ENCODE measurements at places on chromosomes 1 and 21.

DNA sequence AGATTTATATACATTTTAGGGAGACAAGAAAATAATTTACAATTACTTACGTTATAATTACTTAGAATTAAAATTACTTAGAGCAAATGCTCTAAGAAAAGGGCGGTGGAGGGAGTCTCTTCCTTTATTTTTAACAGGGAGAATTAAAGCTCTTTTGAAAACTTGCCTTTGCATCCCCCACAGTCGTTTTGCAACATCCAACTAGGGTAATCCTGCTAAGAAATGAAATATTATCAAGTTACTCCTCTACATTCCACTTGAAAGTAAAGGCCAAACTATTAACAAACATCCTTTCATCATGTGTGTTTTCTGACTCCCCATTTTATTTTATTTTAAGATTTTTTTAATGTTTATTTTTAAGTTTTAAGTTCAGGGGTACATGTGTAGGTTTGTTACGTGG, 1358.5 kb downstream of the NCAM2 start:
- no peak for DNase-seq

DNA sequence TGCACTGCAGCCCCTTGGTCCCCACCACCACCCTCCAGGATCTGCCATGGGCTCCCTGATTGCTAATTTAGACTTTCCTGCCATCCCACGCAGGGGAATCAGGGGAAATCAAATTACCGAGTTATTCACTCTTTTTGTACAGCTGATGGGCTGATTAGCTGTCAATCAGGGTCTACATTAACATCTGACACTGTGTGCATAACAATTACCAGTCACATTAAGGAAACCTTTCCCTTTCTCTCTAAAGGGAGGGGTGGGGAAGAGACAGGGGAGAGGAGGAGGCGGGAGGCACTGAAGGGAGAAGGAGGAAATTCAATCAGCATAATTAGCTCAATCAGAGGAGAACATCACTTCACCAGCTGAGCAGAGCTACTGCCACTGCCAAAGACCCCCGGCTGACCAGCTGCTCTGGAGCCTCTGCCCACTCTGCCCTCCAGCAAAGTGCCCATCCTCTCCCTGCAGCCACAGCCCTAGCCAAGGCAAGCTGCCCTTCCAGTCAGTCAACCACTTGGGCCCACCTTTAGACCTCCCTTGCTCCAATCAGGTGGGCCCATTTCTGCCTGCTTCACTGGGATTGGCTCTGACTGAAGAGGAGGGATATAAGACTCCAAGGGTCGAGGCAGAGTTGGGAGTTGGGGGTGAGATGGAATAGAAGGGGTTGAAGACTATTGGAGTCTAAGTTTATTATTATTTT, 199.3 kb upstream of the ZC3H12A start:
- no peak for DNase-seq

- peak; percentile 71 for DNase-seq
These were observed 126.4 kb downstream of the FAM78B start for GRCh38 chr1:166040202-166040997.

GRCh38 chr1:93504247-93505033, 56.5 kb downstream of the FNBP1L start:
- DNase-seq = no peak

GRCh38 chr1:1340185-1340584, 9.0 kb downstream of the DVL1 start:
- DNase-seq = no peak

- DNase-seq = no peak
These were observed 185.0 kb downstream of the MATN1 start for GRCh38 chr1:30538226-30538992.

DNA sequence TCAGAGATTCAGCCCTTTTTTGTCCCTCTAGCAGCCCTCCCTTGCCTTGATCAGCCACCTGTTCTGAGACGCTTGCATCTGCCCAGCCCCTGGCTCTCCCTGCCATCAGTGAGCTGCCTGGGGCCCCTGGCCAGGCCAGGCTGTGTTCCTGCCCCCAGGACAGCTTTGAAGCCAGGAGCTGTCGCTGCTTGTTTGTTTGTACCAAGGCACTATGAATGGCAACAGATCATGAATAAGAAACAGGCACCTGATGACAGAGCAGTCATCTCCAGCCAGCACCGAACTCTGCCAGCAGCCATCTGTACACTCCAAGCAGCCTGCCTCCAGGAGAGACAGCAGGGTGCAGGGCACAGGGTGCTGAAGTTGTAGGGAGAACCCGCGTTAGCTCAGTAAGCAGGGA, 8.1 kb upstream of the VWA5B1 start:
- DNase-seq = no peak

GRCh38 chr21:45860493-45861155, 120.9 kb upstream of the COL6A1 start:
- DNase-seq = no peak

DNA sequence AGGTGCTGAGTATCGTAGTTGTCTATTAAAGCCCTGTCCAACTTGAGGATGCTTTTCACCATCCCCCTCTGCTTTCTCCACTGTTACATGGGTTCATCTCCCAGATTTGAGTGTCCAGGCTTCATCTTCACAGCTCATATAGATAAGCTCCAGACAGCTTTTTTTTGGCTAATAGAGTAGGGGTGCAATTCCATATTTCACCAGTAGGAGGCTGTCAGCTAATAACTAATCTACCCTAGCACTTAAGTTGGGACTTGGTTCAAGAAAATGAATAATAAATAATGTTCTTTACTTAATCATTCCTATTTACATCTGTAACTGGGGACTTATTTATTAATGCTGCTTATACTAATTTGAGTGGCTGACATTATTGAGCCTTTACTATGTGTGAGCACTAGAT, 124.5 kb downstream of the IGSF21 start:
- no peak for DNase-seq

- DNase-seq = no peak
These were observed 3.1 kb upstream of the HMGCS2 start for GRCh38 chr1:119771770-119772169.

DNA sequence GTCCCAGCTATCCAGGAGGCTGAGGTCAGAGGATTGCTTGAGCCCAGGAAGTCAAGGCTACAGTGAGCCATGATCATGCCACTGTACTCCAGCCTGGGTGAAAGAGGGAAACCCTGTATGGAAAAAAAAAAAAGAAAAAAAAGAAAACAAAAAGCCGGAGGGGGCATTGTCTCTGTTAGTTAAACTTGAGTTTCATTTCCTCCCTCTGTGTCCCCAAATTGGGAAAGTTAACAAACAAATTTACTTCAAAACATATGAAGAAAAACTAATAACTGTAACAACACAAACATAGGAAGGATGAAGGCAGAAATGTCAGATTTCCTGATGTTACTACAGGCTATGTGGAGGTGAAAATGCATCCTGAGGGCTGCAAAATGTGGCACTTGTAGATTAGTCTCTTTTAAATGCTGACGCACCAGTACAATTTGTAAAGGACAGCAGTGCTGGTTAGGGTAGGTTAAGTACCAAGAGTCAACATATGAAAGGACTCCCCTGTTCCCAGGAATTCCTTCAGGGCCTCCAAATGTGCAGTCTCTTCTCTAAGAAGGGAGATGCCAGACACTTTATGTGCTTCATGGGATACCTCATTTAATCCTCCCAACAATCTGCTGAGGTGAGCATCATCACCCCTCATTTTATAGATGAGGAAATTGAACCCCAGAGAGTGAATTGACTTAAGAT, 52.9 kb downstream of the DEGS1 start:
- DNase-seq = no peak

- DNase-seq = no peak
These were observed 174.8 kb downstream of the LTN1 start for GRCh38 chr21:28817871-28818270.

GRCh38 chr1:150126811-150127210, 22.9 kb upstream of the PLEKHO1 start:
- no peak for DNase-seq

DNA sequence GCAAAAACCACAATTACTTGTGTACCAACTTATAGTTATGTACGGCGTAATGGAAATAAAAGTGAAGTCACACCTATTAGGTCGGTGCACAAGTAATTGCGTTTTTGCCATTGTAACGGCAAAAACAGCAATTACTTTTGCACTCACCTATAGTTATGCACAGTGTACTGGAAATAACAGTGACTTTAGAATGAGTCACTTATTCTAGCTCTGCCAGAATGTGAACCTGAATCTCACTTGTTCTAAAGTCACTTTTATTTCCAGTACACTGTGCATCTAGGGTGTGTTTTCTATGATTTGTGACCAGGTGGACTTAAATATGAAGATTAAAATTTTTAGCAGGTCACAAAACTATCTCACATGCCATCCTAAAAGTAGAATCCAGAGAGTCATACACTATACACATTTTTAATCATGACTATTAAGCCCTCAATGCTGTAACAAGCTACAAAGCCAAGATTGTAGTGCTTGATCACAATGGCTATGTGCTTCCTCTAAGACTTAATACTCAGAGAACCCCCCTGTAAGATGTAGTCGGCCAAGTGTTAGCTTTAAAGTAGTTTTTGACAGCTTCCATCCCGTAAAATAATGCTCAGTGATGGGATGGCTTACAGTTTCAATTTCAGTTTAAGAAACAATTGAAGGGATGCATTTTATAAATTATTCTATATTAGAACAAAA, 218.8 kb downstream of the NEGR1 start:
- no peak for DNase-seq

DNA sequence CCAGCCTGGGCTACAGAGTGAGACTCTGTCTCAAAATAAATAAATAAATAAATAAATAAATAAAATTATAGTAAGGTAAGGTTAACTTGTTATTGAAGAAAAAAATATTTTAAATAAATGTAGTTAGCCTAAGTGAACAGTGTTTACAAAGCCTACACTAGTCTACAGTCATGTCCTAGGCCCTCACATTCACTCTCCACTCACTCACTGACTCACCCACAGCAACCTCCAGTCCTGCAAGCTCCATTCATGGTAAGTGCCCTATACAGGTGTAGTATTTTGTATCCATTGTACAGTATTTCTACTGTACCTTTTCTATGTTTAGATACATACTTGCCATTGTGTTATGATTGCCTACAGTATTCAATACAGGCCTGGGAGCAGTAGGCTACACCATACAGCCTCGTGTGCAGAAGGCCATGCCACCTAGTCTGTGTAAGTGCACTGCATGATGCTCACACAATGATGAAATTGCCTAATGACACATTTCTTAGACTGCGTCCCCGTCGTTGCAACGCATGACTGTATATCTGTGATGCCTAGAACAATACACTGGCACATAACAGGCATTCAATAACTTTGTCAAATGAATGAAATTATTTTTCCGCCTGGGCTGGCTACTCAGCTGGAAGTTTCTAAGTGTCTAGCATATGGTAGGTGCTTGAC, 14.8 kb downstream of the KCNN3 start:
- no peak for DNase-seq

GRCh38 chr1:150582371-150582770, 3.0 kb upstream of the MCL1 start:
- DNase-seq = no peak

DNA sequence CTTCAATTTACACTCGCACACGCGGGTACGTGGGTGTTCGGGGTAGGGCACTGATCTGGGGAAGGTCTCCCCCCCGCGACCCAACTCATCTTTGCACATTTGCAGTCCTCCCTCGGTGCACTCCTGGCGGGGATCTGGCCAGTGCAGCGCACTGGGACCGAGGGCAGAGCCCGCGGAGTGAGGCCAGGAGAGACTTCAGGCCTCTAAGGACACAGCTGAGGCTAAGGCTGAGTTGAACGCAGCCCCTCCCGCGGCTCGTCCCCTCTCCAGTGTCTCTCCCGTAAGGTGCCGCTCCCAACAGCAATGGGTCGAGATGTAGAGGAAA, 936 bp upstream of the NCAM2 start:
- no peak for DNase-seq

- DNase-seq = no peak
These were observed 1.2 kb downstream of the KRTAP10-4 start for GRCh38 chr21:44574457-44575306.

DNA sequence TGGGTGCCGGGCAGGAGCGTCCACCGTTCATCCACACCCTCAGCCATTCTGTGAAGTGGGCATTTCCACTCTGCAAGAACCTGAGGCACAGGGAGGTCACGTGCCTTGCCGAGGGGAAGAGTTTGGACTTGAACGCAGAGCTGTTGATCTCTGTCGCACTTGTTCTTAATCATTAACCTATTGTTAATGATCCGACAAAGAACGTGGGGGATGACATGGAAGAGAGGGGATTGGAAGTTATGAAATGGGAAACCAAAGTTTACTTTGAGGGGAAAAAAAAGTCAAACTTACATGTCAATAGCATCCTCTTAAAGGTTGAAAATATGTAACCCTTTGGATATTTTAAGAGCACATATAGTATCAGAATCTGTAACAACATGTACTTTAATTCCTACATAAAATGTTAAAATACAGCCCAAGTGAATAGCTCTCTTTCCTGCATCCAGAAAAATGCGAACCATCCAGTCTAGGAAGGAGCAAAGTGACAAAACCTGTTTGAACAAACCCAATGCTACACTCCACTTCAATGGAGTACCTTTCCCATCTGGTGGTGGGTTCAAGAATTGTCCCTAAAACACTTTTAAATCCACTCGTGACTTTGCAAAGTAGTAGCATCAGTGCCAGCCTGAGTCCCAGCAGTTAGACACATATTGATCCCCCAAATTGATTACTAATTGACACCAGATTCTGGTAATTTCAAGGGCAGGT, 75.5 kb downstream of the SETD4 start:
- DNase-seq = no peak

- DNase-seq = peak; percentile 55
These were observed 242.1 kb downstream of the OMA1 start for GRCh38 chr1:58304346-58304975.

GRCh38 chr1:67700692-67701410, 15.8 kb downstream of the GADD45A start:
- peak; percentile 43 for DNase-seq

- DNase-seq = peak; percentile 30
These were observed 235.2 kb upstream of the RAB4A start for GRCh38 chr1:229035748-229036082.

- DNase-seq = no peak
These were observed 37.5 kb upstream of the AJAP1 start for GRCh38 chr1:4616831-4617465.

DNA sequence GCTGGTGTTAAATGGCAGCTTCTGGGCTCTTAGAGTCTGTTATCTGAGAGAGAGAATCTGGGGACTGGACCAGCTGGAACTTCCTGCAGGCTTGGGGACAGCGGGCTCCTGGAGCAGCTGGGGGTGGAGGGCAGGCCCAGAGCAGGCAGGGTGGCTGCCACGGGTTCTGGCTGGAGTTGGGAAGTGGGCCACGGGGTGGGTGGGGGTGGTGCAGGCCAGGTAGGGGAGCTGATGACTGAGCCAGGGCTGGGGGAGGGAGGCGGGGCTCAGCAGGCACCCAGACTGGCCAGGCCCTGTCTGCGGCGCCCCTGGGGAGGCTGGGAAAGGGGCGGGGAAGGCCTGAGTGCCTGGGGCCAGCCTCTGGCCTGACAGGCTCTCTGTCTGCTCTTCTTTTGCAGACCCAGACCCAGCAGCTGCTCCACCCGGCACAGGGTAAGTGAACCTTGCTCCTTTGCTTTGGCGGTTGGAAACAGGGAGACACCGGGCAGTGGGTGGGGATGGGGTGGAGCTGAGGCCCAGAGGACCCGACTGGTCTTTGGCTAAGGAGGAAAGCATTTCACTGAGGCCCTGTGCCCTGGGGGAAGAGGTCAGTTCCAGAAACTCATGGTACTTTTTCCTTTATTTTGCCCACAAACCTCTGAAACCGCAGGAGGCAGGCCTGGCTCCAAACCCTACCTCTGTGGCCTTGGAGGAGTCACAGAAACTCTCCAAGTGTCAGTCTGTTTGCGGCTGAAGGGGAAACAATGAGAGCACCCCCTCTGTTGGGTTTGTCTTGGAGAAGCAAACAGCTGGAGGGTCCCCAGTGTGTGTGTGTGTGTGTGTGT, 48.8 kb downstream of the ARHGEF10L start:
- DNase-seq = peak; percentile 83

Measured in NCI-H526 (cell line).